ENCODE measurements at places on chromosomes 5 and 9.

DNA sequence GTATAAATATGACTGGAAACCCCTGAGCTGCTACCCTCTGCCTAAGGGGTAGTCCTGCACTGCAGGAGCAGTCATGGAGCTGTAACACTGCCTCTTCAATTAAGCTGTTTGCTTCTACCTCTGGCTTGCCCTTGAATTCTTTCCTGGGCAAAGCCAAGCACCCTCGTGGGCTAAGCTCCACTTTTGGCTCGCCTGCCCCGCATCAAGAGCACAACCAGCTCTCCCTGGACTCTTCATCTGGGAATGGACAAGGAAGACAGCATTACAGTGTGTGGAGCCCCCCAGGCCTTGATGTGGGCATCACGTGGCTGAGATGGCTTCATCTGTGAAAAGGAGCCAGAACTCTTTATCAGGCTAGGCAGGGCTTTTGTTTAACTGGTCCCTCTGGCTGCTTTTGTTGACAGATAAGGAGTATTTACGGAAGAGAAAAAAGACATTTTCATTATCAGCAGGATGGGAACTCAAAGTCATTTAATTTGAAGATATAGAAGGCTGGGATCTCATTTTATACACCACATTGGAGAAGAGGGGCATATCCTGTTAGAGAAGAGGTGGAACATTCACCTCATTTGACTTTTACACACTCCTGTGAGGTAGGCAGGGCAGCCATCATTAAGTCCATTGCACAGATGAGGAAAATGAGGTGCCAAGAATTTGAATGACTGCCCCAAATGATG is 137.8 kb downstream of the SEMA6A start:
- no peak for DNase-seq

GRCh38 chr5:148815578-148815977 is 10.8 kb upstream of the ADRB2 start:
- no peak for DNase-seq

GRCh38 chr5:74648835-74649293 is 8.3 kb upstream of the ENC1 start:
- DNase-seq, result peak; percentile 28

DNA sequence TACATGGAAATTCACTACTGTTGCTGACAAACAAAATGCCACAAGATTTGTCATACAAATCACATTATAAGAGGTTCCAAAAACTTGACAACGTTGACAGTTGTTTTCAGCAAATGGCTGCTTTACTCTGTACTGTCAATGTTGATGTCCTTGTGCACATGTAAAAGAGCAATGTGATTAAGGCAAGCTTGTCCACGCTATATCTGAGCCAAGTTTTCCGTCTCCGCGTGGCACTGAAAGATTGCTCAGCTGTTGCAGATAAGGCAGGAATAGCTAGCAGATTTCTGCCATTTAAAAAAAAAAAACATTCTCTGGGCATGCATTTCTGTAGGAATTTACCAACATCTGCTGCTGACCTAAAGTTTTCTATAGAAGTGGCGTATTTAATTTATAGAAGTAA is 46.4 kb upstream of the MEF2C start:
- no peak for DNase-seq

- no peak for DNase-seq
Measured at GRCh38 chr9:4548811-4549725, 58.8 kb downstream of the SLC1A1 start.

All from DMS 273 treated with DMSO at 0.1 percent for 48 hours (cell line).